ENCODE measurements at places on chromosomes 11 and 22.

DNA sequence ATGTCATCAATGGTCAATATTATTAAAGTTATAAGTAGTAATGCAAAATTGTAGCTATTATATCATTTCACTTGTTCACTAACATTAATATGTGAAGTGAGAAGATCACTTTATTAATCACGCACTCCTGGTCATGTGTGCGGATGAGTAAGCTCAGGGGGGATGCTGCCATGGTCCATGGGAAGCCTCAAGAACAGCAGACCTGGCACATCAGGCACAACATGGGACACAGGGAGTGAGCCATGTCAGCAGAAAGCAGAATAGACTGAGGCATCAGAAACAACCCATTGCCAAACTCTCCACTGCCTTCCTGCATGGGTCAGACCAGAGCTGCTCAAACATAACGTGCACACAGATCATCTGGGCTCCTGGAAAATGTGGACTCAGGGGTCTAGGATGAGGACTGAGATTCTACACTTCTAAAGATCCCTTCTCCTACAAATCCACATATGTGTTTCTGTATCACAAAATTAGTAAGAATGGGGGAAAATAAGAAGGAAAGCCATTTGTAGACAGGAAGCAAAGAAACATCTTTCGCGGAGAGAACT is 63.8 kb upstream of the VPREB1 start:
- DNase-seq, result no peak

DNA sequence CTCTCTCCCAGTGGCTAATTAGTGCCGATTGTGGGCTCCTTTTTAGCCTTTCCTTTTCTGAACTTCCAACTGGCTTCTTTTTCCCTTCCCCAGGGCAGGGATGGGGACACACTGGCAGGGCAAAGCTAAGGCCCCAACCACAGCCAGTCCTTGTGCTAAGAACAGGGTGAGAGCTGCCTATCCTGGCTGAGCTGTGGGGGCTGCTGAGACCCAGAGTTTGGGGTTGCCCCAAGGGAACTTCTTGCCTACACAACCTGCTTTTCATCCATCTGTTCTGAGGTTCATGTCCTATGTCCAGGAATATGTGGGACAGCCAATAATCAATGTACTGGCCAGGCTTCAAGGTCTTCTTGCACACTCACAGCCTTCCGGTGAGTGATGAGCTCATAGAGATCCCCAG is 10.0 kb upstream of the TPBGL start:
- DNase-seq, result no peak

GRCh38 chr11:117862019-117862725 is 14.3 kb downstream of the FXYD6 start:
- no peak for DNase-seq

DNA sequence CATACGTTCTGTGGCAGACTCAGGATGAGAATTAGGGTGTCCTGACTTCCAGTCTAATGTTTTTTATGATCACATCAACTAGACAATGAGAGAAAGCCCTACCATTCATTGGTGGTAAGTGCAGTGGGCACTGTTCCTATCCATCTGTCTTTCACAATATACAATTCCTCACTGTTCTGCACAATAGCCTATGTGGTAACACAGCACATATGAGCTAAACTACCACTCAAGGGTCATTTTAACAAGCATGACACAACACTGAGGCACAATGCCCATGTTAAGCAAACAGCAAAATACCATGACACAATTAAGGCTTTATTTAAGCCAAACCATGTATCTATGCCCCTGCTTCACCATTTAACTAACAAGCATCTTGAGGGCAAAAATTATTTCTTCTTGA is 52.3 kb downstream of the SIK3 start:
- no peak for DNase-seq

GRCh38 chr11:7520011-7520942 is 6.5 kb downstream of the PPFIBP2 start:
- no peak for DNase-seq

DNA sequence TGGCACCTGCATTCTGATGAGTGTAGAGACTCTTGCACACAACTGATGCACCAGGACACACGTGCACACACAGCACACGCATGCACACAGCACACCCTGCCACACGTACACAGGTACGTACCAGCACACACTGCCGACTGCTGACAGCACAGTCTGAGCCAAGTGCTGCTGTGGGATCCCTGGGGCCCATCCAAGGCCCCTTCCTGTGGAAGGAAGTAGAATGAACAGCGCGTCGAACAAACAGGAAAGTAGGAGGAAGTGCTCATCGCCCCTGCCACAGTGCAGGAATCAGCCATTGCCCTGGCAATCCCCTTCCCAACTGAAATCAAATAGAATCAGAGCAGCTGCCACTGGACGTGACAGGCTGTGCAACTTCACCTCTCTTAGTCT is 57.9 kb downstream of the CD82 start:
- DNase-seq, result no peak

GRCh38 chr11:1107316-1108245 is 32.9 kb downstream of the MUC2 start:
- DNase-seq, result no peak

DNA sequence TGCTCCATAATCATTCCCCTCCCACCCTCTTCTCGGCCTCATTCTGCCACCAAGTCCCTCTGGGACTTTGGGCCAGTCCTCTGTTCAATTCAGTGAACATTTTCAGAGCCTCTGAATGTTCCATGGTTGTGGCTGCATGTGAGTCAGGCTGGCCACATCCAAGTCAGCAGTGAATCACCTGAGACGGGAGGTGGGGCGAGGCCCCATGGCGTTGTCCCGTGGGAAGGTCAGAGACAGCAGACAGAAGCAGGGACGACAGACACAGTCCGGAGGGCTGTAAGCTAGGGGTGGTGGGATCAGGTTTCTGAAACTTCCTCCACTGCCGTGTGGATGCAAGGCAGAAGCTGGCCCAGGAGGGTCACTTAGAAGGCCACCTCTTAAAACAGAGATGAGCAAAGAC is 324.8 kb downstream of the MN1 start:
- no peak for DNase-seq

DNA sequence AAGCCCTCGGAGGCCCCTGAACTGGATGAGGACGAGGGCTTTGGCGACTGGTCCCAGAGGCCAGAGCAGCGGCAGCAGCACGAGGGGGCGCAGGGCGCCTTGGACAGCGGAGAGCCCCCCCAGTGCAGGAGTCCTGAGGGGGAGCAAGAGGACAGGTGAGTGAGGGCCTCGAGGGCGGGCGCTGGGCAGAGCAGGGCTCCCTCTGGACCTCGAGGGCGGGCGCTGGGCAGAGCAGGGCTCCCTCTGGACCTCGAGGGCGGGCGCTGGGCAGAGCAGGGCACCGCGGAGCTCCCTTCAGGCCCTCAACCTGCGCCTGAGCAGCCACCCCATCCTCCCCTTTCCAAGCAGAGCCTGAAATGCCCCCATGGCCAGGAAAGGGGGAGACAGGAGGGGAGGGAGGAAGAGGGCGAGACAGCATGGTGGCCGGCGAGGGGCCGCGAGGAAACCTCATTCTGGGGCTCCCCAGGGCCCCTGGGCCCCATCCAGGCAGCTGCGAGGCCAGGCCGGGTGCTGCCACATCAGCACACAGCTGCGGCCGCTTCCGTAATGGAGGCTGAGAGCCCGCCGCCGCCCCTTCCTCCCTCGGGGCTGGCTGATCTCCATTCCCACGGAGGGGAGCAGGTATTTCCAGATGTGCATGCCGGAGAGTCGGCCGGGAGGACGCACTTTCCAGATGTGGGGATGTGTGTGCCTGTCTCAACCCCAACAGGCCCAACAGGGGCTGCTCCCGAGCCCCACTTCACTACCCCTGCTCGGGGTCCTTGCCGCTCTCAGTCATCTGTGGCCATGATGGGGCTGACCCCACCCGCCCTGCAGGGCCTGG is 10.0 kb downstream of the PRR33 start:
- DNase-seq, result peak; percentile 14

- DNase-seq, result no peak
Measured at GRCh38 chr11:60771879-60772525, 13.1 kb upstream of the MS4A10 start.

DNA sequence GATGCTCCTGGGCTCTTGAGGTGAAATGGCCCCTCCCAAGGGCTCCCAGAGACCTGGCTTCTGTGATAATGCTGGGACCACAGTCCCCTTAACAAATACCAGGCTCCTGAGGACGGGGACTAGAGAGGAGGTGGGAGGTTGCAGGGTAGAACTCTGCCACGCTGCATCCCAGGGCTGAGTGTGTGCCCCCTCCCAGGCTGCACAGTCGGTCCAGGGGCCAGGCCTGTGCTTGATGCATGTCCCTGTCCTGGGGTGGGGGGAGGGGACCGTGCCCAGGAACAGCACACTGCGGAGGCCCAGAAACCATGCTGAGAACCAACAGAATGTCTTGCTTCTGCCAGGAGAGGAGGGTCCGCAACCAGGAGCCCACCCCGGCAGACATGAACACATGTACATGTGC is 9.3 kb downstream of the CSF2RB start:
- DNase-seq, result no peak

DNA sequence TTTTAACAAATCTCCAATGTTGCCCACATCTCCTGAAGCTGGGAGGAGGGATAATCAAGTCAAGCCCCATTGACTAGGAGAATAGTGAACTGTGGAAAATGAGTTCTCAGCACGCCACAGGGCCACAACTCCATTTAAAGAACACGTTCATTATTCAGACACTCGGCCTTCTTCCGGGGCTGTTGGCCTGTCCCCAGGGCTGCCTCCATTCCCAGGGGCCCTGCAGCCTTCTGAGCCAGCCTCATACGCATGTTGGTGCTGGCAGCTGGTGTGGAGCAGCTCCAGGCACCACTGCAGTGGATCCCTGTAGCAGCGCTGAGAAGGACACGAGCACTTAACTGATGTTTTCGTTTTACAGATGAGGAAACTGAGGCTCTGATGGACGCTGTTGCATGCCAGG is 87.5 kb upstream of the RCN1 start:
- no peak for DNase-seq

- no peak for DNase-seq
Measured at GRCh38 chr11:46675288-46675851, 25.0 kb downstream of the ARHGAP1 start.

GRCh38 chr11:114321621-114322257 is 25.5 kb downstream of the NNMT start:
- no peak for DNase-seq

GRCh38 chr11:108483163-108483562 is 15.0 kb downstream of the POGLUT3 start:
- no peak for DNase-seq

GRCh38 chr11:61968758-61969390 is 1.4 kb upstream of the FTH1 start:
- no peak for DNase-seq

DNA sequence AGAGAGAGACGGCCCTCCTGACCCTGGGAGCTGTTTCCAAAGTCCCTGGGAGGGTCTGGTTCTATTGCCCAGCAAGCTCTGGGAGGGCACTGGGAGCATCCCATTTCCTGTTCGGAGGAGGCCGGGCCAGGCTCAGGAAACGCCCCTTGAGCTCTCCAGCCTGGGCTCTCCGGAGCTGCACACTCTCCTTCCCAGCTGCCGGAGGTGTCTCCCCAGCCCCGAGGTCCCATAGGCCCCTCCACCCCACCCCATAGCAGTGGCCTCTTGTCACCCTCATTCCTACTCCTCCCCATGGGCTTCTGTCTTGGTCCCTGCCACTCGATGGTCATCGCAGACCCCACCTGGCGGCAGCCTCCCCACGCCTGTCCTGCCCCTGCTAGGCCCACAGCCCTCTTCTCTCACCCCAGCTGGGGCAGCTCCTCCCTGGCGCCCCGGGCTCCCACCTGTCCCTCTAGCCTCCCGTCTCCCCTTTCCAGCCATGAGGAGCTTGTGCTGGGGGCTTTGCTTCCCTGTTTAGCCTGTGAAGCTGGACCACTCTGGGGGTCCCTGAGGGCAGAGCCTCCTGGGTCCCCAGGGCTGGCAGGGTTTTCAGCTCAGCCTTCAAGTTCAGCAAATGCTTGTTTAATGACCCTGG is 2.8 kb downstream of the TSPAN32 start:
- no peak for DNase-seq

DNA sequence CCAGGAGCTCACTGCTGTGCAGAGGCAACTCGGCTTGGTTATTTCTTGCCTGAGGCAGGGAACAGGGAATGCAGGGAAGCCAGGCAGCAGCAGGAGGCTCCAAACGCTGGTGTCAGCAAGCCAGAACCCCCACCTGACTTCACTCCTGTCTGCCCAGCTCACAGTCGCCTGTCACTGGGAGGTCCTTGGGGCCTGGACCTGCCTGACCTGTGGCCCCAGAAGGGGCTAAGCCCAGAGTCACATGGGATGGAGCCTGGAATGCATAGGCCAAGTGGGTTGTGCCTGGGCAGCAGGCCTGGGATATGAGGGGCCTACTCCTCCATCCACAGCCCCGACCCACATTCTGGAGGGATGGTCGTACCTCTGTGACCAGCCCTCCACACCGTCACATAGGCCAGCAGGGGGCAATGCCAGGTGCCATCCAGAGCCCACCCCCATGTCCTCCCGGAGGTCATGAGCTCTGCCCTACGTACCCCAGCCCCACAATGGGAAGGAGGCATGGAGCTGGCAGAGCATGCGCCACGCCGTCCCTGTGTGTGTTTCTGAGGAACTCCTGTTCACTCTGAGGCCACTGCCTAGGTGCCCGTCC is 5.2 kb downstream of the RASSF7 start:
- DNase-seq, result no peak

DNA sequence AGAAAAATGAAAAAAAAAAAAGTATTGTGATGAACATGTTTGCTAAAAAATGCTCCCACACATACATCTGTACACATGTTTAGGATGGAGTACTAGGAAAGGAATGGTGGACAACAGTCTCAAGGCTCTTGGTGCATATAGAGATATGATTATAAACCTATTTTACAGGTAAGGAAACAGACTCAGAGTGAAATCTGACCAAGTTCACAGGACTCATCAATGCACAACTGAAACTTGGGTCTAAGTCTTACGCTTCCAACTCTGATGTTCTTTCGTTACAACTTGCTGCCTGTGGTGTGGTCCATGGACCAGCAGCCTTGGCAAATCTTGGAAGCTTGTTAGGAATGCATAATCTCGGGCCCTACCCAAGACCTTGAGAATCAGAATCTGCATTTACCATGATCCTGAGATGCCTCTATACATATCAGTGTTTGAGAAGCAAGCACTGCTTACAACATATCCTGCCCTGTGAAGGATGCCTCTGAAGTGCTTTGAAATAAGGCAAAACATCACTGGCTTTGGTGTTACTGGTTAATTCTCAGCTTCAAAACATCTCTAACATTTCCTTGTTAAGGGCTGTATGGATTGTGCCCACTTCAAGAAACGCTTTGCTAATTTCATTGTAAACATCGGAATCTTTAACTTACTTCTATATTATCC is 39.9 kb upstream of the NUP160 start:
- no peak for DNase-seq
